ENCODE measurements at places on chromosomes 4 and X. TPM values are rescaled to one million over a fixed set of nuclear protein-coding genes. Genes with fewer than 3 reads are reported as not detected.
A peak's percentile ranks its signal among the peaks of the same experiment; 100 is the strongest.

- peaks cover 2% of the 10 kb centered on the region for H3K27me3 ChIP-seq
- peaks cover 18% of the 10 kb centered on the region for H3K4me1 ChIP-seq
- no peak overlapping the region for H3K27ac ChIP-seq
- H3K36me3 ChIP-seq: no peaks in the 10 kb centered on the region
- no peak for DNase-seq
Observed at GRCh38 chr4:24002330-24002966, 112.6 kb upstream of the PPARGC1A start.

DNA sequence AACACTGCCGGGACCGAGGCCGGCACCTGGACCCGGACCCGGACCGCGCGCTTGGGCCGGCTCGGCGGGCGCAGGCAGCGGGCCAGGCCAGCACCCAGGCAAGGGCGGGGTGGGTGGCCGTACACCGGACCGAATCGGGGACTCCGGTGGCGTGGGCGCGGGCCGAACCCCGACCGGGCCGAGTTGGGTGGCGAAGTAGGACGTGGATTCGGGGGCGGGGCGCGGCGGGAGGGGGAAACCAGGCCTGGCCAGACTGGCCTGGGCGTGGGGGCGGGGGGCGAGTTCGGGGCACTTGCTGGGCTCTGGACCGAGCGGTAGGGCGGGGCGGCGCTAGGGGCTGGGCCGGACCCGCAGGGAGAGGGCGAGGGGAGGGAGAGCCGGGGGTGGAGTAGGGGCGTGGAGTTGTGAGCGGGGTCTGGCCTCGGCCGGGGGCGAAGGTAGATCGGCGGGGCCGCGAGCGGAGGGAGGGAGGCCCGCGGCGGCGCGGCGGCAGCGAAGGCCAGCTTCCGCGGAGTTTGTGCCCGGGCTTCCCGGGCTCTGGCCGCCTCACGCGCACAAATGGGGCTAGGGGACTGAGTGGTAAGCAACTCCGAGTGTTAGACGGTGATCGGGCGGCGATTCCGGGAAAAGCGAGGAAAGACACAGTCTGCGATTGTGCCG, 1.8 kb upstream of the BCORL1 start:
- H3K36me3 ChIP-seq: no peaks in the 10 kb centered on the region
- H3K27me3 ChIP-seq: no peaks in the 10 kb centered on the region
- H3K4me3 ChIP-seq: no peak overlapping the region
- no peak overlapping the region for H3K27ac ChIP-seq
- DNase-seq: peak; percentile 94
- H3K4me1 ChIP-seq: peaks cover 9% of the 10 kb centered on the region

DNA sequence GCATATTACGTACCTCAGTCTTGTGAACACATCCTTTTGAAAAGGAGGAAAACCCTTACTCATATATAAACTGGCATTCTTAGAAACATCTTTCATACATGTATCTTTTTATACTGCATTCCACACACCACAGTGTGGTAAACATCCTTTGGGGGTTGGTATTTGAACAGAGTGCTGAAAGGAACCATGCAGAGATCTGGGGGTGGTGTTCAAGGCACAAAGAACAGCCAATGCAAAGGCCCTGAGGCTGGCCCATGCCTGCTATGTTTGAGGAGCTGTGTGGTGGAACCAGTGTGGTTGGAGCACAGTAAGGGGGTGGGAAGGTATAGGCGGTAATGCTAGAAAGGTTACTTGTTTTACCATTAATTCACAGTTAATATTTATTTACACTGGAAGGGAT, 2.0 kb downstream of the ELK1 start:
- H3K27ac ChIP-seq: no peak overlapping the region
- no peaks in the 10 kb centered on the region for H3K27me3 ChIP-seq
- H3K36me3 ChIP-seq: peaks cover 2% of the 10 kb centered on the region
- DNase-seq: no peak
- peaks cover 29% of the 10 kb centered on the region for H3K4me1 ChIP-seq
- no peak overlapping the region for H3K4me3 ChIP-seq

GRCh38 chrX:11664211-11665167, 1.2 kb downstream of the ARHGAP6 start:
- H3K27ac ChIP-seq: no peak overlapping the region
- H3K36me3 ChIP-seq: no peaks in the 10 kb centered on the region
- peak overlapping the region; percentile 79 for H3K4me3 ChIP-seq
- peaks cover 12% of the 10 kb centered on the region for H3K27me3 ChIP-seq

Gene COL4A6
- total RNA-seq: 4.5 TPM

Gene CHIC2
- 31.3 TPM for total RNA-seq

Gene LONRF3
- total RNA-seq: not detected

Gene TRAM1L1
- total RNA-seq: 4.1 TPM

Data from chondrocyte (in vitro differentiated cells).